ENCODE measurements at places on chromosomes 16 and 17.

DNA sequence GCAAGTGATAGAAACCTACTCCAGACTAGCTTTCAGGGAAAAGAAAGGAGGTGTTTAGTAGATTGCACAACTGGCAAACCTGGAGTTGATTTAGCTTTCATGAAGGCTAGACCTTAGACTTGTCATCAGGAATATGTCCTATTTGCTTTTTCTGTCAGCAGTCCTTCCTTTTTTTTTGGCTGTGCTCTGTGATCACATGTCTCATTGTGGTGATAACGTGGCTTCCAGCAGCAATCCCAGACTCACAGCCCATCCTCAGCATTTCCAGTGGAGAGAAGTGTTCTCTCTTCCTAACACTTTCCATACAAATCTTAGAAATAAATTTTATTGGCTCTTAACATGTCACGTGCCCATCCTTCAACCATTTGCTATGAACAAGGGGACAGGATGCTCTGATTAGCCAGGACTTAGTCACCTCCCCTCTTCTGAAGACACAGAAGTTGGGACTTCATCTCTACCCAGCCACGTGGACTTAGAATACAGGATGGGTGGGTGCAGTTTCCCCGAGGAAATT, 74.7 kb downstream of the CDH13 start:
- no peak for DNase-seq

- no peak for DNase-seq
Observed at GRCh38 chr16:4193920-4194319, 48.0 kb downstream of the SRL start.

GRCh38 chr16:53458635-53459034, 24.4 kb downstream of the RBL2 start:
- no peak for DNase-seq

DNA sequence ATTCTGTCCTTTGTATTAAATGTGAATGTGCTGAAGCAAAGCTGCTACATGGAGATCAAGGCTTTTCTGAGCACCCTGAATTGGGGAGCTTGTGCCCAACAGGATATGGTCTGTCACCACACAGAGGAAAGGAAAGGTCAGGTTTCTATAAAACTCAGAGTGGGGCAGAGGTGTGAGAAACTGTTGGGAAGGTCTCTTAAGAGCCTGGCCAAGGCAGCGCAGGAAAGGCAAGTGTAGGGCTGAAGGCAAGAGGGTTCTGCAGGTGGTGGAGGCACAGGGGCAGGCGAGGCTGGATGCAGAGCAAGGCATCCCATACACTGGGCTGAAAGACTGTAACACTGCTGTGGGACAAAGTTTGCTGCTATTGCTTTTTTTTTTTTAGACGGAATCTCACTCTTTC, 8.1 kb downstream of the COX6A2 start:
- DNase-seq = no peak

GRCh38 chr17:29136998-29137730, 43.0 kb downstream of the MYO18A start:
- no peak for DNase-seq

- no peak for DNase-seq
Observed at GRCh38 chr17:80102664-80103448, 1.5 kb downstream of the GAA start.

DNA sequence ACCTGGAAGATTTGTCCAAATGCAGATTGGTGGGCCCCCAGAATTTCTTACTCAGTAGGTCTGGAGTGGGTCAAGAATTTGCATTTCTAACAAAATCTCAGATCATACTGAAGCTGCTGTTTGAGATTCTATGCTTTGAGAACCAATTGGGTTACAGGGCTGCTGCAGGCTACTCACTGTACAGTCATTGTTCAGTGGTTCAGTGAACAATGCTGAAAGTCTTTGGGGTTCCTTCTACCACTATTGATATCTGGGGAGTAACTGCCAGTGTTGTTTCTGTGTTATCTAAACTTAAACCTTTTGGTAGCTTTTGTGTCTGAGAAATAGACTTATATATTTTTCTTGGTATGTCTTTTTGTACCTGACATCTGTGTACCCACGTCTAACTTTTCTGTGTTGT, 187.5 kb downstream of the TANC2 start:
- no peak for DNase-seq

- DNase-seq = no peak
Observed at GRCh38 chr17:76500747-76501017, 541 bp downstream of the RHBDF2 start.

GRCh38 chr16:17083628-17084027, 387.1 kb downstream of the XYLT1 start:
- no peak for DNase-seq

DNA sequence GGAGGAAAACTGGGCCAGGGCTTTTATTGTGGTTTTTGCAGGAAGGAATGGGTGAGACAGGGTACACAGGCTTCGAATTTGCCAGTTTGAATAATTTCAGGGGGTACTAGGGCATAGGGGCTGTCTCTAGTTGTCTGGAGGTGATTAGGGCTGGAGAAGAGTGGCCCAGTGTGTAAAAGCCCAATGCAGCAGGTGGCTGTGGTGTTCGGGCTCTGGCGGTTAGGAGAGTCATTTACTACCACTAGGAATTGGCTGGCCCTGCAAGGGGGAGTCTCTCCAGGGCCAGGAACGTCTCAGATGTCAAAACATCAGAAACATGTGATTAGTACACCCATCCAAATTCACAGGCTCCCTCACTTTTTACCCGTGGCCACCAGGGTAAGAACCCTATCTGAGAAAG, 50.3 kb downstream of the GINS3 start:
- DNase-seq = no peak

- no peak for DNase-seq
Observed at GRCh38 chr16:28171816-28172215, 39.9 kb downstream of the XPO6 start.

DNA sequence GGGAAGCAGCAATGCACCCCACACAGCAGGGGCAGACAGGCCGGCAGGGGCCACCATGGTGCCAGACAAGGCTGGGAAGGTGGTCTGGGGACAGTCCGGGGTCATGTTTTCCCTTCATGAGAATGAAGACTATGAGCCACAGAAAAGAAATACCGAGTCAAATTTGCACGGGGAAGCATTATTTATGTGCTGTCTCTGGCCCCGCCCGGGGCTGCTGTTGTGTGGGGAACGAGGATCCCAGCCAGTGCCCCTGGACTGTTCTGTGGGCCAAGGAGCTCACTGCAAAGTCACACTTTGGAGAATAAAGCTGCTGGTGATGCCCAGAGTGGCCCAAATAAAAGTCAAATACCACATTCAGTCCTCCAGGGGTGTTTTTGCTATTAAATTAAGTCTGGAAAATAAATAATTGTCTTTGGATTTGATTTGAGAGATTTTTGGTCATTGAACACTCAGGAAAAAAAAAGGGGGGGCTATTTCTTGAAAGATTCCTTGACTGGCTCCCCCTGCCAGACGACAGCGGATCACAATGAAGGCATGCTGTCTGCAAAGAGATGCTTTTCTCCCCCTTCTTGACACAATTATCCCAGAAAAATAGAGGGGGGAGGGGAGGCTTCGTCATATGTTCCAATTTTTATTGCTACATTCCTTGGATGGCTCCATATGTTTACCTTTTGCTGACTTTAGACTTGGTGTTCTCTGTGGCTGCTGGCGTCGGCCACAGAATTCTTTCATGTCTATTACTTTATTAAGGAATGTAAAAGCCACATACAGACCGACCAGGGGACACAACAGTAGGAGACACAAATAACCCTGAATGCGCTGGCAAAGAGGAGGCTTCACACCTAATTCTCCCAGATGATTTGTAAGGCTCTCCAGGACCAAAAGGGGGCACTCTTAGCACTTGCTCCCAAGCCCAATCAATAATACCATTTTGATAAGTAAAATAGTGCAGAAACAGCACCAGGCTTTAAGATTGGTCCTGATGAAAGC, 27.1 kb upstream of the ANKFN1 start:
- peak; percentile 34 for DNase-seq

DNA sequence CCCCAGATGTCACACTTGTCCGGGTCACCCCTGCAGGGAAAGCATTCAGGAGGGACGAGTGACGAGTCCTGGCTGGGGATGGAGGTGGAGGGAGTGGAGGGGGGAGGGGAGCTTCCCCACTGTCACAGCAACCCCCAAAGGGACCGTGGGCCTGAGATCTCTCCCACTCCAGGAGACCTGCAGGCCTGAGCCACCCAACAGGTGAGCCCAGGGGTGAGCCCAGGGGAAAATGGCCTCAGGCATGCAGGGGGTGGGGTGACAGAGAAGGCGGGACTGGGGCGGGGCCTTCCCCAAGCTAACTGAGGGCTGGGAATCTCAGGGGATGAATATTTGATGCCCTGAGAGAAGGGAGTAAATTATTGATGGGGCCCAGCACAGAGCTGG, 2.4 kb downstream of the USH1G start:
- DNase-seq = peak; percentile 42

DNA sequence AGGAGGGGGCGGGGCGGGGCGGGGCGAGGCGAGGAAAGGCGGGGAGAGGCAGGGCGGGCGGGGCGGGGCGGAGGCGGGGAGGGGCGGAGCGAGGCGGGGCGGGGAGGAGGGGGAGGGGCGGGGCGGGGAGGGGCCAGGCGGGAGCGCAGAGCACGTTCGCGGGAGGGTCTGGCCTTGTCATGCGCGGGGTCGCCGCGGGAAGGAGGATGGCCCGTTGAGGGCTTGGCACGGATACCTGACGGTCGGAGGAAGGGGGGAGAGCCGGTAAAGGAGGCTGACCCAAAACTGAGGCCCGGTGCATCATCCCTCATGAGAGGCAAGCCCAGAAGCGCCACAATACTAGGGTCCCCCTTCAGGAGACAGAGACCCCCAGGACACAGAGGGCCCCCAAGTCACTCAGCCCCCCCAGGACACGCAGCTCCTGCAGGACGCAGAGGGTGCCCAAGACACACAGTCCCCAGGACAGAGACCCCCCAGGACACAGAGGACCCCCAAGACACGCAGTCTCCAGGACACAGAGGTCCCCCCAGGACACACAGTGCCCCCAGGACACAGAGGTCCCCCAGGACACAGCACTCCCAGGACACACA, 593 bp upstream of the WDR45B start:
- no peak for DNase-seq

All from Calu3 (cell line).